Caudate nucleus (tissue), 63 donors: ENCODE measurements at places on chromosomes 13 and 19.

DNA sequence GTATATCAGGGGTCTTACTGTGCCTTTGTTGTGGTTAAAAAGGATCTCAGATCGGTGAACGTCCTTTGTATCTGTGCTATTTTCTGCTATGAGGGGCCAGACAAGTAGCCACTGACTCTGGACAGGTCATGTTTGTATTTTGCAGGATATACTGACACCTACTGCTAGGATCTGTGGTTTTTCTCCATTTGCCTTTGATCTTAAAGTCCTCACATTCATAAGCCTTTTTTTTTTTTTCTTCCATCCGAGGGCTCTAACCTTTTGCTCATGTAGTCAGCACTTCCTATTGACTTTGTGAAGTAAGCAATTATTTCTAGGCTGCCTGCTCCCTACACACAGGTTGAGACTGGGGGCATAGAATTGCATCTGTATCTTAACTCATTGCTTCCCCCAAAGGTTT is 106.2 kb downstream of the SLITRK5 start:
- no peak for DNase-seq

- no peak for DNase-seq
Measured at GRCh38 chr13:68257111-68257842, 1027.1 kb upstream of the PCDH9 start.

- DNase-seq = no peak
Measured at GRCh38 chr13:60679131-60679530, 282.1 kb downstream of the TDRD3 start.

DNA sequence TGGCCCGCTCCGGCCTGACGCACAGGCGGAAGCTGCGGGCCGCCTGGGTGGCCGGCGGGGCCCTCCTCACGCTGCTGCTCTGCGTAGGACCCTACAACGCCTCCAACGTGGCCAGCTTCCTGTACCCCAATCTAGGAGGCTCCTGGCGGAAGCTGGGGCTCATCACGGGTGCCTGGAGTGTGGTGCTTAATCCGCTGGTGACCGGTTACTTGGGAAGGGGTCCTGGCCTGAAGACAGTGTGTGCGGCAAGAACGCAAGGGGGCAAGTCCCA is 4.4 kb downstream of the FFAR1 start:
- DNase-seq = no peak

DNA sequence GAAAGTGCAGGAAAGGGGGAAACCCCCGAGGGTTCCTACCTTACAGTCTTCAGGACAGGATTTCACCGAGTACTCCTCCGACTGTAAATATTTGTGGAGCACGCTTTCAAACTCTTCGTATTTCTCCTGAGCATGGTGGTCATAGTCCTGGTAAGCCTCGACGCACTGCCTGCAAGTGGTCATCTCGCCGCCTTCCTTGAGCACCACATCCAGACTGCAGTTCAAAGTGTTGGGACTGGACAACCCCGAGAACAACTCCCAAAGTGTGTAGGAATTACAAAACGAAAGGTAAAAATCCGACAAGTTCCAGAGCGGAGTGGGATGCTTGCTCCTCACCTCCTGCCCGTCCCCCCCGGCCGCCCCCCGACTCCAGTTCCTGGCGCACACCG is 349.7 kb downstream of the LIG4 start:
- DNase-seq = no peak

- DNase-seq = no peak
Measured at GRCh38 chr13:44068169-44068568, 188.5 kb downstream of the LACC1 start.
